CD4-positive, alpha-beta T cell treated with Interleukin-6 at 100 ng/mL for 8 hours (primary cell): ENCODE measurements at places on chromosomes 1 and 21.

DNA sequence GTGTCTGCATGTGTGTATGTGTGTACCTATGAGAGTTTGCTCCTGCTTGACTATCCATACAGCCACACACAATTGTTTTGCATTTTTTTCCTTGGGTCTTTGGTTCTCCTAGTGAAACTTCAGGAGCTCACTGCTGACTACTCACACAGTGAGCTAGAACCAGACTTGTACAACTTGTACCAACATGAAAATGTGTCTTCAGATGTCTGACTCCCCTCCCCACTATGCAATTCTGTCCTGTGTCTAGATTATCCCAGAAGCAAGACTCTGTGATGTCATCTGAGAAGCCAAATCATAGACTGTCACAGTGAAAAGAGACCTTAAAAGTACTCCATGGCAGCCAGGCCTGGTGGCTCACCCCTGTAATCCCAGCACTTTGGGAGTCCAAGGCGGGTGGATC is 49.7 kb downstream of the ELAVL4 start:
- DNase-seq, result no peak

GRCh38 chr1:159554261-159554660 is 18.5 kb upstream of the OR10J5 start:
- no peak for DNase-seq

DNA sequence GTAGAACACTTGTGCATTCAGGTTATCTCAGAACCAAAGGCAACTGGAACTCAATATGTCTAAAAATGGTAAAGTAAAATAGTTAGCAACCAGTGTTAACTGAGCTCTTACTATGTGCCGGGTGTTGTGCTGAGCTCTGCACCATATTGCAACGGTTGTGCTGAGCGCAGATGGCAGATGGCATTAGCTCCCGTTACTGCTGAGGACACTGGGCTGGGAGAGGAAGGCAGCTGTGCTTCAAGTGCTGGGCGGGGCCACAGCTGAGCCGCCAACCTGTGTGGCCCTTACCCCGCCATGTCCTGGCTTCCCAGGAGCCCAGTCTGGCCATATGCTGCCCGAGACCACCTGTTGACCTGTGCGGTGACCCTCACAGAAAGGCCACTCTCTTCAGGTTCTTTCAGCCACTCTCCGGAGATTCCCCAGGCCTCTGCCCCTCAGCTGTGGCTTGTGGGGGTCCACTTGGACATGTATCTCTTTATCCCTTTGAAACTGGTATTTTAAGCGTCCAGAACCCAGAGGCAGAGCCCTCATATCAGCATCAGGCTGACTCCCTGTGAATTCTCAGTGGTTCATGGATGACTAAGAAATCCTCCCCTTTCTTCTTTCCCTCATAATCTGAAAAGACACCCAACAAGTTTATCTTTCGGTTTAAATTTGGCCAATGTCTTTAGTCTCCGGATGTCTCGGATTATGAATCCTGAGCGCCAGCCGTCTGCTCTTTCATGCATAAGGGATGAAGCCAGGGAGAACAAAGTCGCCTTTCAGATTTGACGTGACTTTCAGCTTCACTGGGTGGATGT is 26.4 kb downstream of the LDLRAP1 start:
- DNase-seq, result no peak

- DNase-seq, result no peak
Observed at GRCh38 chr21:42315296-42315891, at the start of gene TFF3. TFF3 (minus strand) TSS chr21:42315409; CDS start chr21:42315374, 35 bp downstream.

DNA sequence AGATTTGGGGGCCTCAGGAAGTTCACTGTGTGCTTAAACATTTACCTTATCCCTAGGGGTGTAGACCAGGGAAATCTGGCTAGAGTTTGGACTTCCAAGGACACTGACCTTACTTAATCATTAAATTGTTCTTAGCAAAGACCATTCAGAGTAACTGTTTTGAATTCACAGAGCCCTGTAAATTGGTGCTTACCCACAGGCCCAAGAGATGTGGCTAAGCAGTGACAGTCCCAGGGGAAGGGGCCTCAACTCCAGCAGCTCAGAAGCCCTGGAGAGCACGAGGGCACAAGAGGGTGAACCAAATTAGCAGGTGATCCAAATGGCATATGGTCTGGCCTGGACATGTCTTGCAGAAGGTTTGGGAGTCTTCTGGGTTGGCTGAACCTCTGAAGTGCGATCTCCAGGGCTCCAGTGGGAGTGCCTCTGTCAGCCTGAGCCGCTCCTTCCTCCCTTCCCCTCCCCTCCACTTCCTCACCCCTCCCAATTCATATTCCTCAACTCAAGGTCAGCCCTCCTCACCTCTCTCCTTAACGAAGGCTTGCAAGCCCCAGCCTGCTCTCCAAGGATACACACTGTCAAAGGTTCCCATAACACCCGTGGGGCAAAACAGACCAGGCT is 4.3 kb downstream of the PAQR7 start:
- DNase-seq, result no peak

GRCh38 chr21:38351176-38351959 is 94.6 kb downstream of the KCNJ15 start:
- DNase-seq, result no peak

DNA sequence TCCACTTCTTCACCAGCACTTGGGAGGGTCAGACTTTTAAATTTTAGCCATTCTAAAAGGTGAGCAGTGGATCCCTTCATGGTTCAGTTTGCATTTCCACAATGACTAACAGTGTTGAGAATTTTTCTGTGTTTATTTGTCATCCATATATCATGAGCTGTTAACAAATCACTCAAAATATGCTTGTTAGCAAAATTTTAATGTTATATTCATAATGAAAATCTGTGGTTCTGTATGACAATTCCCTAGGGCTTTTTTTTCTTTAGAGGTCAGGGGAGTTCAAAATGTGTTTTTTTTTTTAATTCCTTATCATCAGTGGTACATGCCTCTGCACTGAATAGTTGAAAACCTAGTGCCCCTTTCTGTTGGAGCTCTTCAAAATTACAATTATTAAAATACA is 682.2 kb upstream of the ADGRL2 start:
- DNase-seq, result no peak

- no peak for DNase-seq
Observed at GRCh38 chr1:117608758-117609157, 2.9 kb downstream of the TENT5C start.

GRCh38 chr1:33374336-33375105 is 53.6 kb upstream of the A3GALT2 start:
- no peak for DNase-seq

DNA sequence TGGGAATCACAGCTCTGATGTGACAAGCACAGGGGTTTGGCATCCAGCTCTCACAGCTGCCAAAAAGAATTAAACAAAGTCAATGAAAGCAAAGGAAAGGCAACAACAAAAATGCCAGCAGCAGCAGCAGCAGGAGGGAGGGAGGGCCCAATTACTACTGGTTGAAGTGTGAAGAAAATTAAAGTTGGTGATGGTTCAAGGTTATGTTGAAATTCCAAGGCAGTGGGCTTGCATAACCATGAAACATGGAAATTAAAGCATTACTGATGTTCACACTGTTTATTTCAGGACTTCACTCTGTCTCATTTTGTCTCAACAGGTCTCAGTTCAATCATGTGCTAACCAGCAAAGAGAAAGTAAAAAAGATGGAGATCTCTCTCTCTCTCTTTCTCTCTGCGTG is 220.3 kb upstream of the LYPLAL1 start:
- DNase-seq, result no peak

DNA sequence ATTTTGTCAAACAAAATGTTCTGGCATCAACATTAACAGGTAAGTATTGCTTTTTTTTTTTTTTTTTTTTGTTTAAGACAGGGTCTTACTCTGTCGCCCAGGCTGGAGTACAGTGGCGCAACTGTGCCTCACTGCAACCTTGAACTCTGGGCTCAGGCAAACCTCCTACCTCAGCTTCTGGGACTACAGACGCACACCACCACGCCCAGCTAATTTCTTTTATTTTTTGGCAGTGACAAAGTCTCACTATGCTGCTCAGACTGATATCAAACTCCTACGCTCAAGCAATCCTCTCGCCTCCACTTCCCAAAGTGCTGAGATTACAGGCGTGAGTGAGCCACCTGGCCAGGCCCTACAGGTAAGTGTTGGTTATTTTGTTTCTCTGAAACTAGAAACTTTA is 2.4 kb downstream of the TUT4 start:
- no peak for DNase-seq

DNA sequence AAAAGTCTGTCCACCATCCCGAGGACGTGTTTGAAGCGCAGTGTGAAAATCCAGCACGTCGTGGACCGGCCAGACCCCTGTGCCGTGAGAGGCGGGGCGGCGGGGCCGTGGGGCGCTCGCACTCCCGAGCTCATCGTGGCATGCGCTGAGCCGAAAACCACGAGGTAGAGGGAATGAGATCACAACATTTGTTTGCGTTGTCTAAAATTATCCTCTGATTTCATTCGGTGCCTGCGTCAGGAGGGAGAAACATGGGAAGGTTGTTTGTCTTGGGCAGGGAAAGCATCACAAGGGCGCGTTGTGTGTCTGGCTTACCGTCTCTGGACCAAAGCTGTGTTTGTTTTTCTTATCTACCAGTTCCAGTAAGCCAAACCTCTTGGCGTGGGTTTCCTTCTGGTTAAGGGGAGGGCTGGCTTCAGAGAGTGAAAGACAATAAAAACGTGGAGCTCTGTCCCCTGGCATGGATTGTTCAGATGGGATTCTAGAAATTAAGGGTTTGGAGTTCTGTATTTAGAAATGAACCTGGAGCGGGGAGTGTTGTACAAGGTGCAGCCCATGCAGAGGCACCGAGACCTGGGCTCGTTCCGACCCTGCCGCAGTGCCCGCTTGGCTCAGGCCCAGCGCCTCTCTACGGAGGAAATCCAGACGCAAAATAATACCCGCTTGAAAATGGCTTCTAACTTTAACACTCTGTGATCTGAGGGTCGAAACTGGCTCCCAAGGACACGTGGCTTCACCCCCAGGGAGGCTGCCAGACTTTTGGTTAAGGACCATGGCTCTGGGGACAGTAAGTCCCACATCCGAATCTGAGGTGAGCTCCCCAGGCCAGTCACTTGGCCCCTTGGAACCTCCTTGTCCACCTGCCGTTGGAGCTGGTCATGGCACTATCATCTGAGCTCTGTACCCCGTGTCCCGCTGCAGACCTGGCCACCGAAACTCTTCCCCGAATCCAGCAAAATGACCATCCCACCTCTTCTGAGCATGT is 68.7 kb upstream of the FAM3B start:
- DNase-seq, result no peak

DNA sequence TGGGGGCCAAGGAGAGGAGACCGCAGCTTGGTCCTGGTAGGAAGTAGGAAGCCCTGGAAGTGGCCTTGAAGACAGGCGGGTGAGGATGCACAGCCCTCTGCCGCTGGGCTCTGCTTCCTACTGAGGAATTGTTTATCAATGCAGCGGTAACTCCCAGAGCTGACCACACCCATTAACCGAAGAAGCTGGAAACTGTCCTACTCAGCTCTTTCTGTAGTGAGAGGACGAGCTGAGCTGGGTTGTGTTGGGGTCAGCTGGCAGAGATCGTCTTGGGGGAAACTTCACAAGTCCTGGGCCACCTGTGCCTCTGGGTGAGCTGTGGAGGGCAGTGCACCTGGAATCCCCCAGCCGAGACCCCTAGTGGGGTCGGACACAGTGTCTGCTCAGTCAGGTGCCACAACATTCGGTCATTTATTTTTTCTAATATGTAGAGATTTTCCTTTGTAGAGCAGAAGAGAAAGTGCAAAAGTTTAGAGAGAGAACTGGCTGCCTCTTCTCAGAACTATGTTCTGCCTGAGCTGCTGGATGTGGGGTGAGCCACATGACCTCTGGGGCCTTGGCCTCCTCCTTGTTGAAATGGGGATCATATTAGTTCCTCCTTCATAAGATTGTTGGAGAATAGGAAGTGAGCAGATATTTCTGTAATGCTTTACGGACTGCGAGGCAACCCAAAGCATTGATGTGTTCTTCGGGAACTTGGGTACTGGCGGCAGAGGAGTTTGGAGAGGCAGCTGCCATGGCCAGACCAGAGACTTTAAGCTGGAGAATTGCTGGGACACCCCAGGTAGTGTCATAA is 3.6 kb downstream of the NECAP2 start:
- DNase-seq, result no peak

DNA sequence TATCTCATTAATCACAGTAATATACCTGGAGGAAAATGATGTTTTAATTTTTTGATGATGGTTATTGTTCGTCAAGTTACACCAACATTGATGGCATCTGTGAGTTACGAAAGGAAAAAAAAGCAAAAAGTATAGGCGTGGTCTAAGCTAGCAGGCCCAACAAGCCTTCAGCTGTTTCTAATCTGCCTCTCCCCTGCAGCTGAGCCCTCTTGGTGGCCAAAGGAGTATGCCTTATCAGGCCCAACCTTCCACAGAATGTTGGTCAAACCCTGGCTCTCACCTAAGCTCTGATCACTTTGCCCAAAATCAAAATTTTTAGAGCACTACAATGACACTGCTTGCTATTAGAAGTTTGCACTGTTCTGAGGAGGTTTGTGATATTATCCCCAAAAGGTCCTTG is 4.9 kb downstream of the C1orf105 start:
- no peak for DNase-seq

- no peak for DNase-seq
Observed at GRCh38 chr1:37120279-37120678, 86.0 kb upstream of the GRIK3 start.

DNA sequence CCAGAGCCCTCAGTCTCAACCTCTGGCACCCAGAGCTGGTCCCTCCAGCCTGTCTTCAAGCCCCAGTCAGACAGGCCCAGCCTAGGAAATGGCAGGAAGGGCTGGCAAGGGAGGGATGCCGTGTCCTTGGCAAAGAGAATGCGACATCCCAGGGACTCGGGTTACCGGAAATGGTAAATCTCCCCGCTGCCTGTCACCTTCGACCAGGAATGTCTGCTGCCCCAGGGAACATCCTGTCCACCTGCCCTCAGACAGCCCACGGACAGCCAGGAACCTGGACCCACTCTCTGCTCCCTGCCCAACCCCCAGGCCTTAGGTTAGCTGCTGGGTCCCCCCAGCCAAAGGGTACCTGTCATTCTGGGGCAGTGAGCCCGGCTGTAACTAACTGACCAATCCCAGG is 23.9 kb downstream of the HSPG2 start:
- DNase-seq, result no peak

GRCh38 chr1:168821434-168821833 is 92.4 kb upstream of the DPT start:
- DNase-seq, result no peak

DNA sequence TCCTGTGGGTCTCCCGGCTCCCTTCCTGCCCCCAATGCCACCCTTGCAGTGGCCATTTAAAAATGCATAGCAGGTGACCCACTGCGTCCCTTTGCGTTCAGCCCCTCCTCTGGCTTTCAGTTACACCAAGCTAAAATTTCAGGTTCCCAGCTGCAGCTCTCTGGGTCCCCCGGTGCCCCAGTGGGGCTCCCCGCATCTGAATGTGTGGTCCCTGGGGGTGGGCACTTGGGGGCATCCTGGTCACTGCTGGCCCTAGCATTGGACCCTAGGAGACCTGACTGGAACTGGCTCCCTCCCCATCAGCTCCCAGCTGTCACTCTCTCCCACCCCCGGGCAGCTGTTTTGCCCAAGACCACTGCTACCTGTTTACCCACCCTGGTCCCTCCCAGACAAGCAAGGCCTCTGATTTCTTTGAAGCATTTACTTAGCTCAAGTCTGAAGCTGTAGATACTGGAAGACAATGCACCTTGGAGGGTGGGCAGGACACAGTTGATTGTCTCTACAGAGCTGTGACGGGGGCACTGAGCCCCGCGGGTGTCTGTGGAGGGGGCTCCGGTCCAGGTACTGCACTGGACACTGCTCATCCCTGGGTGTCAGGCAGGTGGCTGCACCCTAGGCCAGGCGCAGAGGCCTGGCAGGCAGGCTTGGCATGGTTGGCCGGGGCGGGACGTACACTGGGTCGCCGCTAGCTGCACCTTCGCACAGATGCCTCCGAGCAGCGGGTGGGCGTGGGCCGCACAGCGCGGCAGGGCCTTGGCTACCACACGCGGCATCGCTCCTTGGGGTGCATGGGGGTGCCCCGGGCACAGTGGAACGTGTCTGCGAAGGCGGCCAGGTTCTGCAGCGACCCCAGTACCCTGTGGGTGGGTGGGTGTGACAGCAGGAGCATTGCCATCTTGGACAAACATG is 3.9 kb downstream of the PRXL2B start:
- DNase-seq, result no peak
